NCI-H2081 (cell line): ENCODE measurements at places on chromosomes 16 and 17.

DNA sequence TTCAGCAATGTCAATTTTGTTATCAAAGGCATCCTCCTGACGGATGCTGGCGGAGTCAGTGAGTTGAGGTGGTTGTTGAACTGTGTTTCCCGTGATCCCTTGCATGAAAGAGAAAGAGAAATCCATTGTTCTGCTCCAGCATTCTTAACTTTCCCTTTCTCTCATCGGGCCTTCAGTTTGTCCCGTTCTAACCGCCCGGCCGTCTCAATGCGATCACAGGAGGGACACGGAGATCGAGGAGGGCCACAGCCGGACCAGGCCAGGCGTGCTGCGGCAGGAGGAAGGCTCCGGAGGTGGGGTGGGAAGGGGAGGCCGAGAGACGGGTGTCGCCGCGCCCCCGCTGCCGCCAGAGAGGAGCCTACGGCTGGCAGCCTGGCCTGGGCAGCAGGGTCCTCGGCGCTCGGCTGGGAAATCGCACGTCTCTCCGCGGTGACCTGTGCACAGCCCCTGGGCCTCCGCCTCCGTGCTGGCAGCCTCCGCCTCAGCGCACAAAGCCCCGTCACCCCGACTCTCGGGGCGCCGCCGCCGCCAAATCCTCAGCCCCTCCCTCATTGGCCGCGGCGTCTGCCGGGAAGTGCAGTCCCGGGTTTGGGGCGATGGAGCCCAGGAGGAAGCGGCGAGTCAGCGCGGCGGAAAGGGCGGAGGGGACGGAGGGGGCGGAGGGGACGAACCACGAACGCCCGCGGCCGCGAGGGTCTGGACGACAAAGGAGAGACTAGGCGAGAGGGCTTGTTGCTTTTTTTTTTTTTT, 38.1 kb downstream of the SOST start:
- no peak for DNase-seq

- no peak for DNase-seq
Measured at GRCh38 chr17:5416901-5417300, 2.6 kb downstream of the NUP88 start.

DNA sequence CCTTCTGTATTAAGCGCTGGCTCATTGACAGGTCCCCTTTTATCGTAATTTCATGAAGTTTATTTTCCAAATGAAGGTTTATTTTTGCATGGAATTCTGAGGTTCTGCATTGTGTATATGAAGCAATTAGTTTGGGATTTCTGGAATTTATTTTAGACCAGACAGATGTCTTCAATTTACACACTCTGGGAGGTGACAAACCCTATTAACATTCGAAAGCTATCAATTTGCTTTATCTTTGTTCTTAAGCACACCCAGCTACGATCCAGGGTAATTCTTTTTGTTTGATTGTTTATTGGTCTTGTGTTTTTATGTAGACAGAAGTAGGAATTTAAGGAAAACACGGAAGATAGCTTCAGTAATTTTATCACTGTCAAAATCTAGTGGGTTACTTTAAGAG, 264.6 kb downstream of the HS3ST3A1 start:
- no peak for DNase-seq

GRCh38 chr16:19379838-19380237, 37.8 kb upstream of the TMC5 start:
- no peak for DNase-seq

GRCh38 chr16:66693149-66693548, 3.4 kb downstream of the CMTM4 start:
- DNase-seq, result no peak

- DNase-seq, result no peak
Measured at GRCh38 chr17:61510237-61510636, 58.0 kb downstream of the TBX4 start.

- no peak for DNase-seq
Measured at GRCh38 chr16:12541672-12542071, 262.0 kb downstream of the CPPED1 start.

DNA sequence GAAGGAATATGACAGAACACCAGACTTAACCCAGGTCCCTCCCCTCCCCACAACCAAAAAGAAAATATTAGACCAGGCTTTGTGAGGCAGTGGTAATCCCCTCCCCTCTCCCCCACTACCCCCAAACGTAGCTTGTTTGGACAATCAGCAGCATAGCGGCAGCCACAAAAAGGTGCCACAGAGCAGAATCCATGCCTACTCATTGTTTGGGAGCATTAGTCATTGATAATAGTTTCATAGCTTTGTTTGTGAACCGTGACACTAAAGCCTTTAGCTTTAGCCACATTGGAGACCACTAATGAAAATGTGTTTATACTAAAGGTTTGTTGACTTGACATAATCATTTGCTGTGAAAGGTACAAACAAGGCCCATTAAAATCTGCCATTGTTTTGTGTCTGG, 65.1 kb downstream of the NUP93 start:
- DNase-seq, result no peak

- DNase-seq, result peak; percentile 47
Measured at GRCh38 chr17:17890773-17891759, 54.3 kb upstream of the SREBF1 start.

- no peak for DNase-seq
Measured at GRCh38 chr17:8391711-8392110, 5.9 kb downstream of the RNF222 start.

GRCh38 chr16:49640581-49640980, 215.3 kb downstream of the ZNF423 start:
- no peak for DNase-seq

GRCh38 chr16:20899071-20899470, 1.1 kb downstream of the DCUN1D3 start:
- no peak for DNase-seq

DNA sequence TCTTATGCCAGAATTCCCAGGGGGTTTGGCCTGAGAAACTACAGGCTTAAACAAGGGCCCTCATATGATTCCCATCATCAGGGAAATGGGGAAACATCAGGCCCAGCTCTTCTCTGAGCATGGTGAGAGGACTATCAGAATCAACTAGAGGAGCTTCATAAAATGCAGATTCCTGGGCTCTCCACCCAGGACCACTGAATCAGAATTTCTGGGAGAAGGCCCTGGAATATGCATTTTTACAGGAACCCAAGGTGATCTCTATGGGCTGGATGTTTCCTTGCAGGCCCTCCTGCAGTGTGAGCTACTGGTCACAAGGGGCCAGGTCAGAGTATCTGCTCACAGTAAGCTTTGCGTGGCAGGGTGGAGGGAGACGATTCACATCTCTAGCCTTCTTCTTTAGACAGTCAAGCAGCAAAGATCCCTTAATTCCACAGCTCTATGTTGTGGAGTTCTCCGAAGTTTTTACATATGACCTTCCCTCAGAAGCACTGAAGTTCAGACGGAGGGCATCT, 38.8 kb upstream of the HOXB13 start:
- no peak for DNase-seq

DNA sequence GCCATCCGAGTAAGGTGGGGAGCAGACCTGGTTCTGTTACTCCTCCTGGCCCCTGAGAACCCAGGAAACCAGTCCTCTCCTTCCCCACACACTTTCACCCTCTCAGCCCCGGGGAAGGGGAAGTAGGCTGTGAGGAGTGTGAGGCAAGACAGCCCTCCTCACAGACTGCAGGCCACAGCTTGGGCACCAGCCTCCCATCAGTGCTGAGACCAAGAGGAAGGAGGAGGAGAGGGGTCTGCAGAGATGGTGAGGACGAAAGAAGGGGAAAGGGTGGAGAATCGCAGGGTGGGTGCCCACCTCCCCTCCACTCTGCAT, 7.0 kb downstream of the G6PC3 start:
- no peak for DNase-seq

GRCh38 chr16:4925293-4925607, 11.7 kb downstream of the PPL start:
- DNase-seq, result no peak

DNA sequence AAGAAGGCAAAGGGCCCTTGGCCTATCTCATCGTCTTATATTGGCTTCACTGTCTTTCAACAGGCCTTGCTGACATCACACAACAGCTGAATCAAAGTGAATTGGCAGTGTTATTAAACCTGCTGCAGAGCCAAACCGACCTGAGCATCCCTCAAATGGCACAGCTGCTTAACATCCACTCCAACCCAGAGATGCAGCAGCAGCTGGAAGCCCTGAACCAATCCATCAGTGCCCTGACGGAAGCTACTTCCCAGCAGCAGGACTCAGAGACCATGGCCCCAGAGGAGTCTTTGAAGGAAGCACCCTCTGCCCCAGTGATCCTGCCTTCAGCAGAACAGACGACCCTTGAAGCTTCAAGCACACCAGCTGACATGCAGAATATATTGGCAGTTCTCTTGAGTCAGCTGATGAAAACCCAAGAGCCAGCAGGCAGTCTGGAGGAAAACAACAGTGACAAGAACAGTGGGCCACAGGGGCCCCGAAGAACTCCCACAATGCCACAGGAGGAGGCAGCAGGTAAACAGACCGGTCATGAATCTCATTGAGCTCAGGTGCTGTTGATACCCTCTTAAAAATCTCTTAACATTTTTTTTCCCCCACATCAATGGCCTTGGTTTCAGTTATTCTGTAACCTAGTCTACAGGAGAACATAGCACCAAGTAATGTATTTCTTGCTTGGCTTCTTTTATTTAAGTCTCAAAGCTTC, 64.7 kb downstream of the CDK12 start:
- no peak for DNase-seq

- no peak for DNase-seq
Measured at GRCh38 chr16:11309895-11310633, 28.9 kb upstream of the PRM1 start.
